NCI-H2081 (cell line): ENCODE measurements at places on chromosomes 7 and 10.

DNA sequence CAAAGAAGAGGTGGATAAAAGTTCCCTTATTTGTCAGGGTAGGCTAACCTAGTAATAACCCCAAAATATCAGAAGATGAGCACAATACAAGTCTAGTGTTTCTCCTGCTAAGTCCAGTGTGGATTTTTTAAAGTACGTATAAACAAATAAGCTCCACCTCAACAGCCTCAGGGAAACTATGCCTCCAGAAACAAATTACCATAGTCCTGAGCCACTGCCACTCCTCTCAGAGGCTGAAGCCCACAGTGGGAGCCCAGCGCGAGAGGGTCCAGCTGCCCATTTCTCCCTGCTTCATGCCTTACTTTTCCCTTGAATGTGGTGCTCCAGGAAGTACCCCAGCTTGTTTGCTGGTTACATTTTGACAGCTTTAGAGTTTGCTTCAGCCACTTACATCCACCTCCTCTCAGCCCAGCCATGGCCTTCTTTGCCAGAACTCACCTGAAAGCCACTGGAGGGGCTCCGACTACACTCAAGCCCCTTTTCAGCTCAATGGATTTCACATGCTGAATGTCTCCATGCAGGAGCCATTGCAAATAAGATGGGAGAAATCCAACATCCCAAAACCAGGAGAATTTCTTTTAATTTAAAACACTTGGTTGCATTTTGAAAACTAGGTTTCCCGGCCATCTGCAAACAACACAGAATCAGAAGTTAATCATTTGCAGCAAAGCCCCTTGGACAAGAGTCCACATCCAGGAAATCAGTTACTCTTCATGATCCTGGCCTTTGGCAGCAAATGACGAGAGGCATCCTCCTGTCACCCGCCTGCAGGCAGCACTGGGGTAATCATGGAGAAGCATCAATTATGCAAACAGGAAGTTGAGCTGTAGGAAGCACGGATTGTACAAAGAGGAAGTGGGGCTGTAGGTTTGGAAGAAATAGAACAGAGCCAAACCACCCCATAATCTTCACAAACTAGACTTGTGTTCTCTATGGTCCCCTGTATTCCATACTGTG lies 138.1 kb downstream of the HERPUD2 start:
- DNase-seq: peak; percentile 13

DNA sequence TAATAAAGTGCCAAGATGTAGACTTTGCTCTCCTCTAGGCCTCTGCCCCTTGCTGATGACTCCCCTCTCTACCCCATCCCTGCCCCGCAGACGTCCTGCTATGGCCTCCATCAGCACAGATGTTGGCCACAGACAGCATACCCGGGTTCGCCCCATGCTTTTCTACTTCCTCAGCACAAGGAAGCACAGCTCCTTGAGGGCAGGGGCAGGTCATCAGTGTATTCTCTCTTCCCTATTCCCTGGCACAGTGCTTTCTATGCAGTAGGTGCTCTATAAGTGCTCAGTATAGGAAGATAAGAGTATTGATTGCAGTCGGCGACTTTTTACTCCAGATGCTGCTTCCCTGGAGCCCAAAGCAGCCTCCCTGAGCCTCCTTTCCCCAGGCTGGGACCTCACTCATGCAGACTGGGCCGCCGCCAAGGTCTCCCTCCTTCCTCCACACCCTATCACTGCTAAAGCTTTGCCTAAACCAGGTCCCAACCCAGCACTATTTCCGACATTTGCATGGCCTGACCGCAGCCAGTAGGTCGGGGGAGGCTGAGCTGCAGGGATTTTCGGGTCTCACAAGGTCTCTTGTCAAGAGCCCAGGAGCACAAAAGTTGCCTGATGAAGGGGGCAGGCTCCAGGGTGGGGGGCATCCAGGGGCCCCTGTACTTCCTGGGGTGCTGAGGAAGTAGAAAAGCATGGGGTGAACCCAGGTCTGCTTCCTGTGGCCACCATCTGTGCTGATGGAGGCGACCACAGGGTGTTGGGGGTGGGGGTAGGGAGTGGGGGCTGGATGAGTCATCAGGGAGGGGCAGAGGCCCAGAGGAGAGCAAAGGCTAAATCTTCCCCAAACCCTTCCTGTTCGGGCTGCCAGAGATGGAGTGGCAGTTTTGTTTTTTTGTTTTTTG lies 8.0 kb downstream of the CALHM3 start:
- DNase-seq: no peak

DNA sequence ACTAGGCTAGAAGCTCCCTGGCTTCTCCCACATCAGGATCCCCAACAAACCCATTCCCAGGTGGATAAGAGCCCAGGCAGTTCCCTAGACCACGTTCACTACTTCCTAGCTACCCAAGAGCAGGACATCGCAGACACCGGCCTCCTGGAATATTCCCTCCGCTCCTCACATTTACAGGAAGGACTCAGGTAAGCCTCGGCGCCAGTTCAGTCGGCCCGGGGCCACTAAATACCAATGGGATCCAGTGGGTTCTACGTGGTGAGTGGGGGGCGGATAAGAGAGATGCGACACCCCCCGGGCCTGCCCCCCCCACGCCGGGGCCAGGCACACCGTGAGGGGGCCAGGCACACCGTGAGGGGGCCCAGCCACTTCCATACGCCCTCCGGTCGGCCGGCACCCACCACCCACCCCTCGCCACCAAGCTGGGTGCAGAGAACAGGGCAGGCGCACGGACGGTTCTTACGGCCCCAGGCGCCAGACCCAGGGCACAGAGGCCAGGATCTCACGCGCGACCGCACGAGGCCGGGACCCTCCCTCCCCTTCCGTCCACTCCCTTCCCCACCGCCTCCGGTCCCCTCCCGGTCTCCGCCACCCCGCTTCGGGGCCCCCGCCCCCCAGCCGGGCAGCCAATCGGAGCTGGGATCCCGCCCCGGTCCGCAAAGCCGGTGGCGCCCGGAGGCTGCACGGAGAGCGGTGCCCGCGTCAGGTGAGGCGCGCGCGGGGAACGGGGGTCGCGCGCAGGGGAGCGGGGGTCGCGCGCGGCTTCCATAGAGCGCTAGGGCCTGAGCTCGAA lies at the start of gene BLVRA:
TSS of gene BLVRA (plus strand) at position 652 of the 793 bp plus-strand sequence. CDS start 12,479 bp downstream, outside the sequence.
- peak; percentile 73 for DNase-seq

GRCh38 chr7:149682038-149682437 lies 91.3 kb downstream of the ZNF467 start:
- no peak for DNase-seq

GRCh38 chr10:80090121-80090520 lies 11.7 kb downstream of the TMEM254 start:
- peak; percentile 30 for DNase-seq

GRCh38 chr7:39062811-39063210 lies 85.1 kb downstream of the POU6F2 start:
- DNase-seq: no peak

DNA sequence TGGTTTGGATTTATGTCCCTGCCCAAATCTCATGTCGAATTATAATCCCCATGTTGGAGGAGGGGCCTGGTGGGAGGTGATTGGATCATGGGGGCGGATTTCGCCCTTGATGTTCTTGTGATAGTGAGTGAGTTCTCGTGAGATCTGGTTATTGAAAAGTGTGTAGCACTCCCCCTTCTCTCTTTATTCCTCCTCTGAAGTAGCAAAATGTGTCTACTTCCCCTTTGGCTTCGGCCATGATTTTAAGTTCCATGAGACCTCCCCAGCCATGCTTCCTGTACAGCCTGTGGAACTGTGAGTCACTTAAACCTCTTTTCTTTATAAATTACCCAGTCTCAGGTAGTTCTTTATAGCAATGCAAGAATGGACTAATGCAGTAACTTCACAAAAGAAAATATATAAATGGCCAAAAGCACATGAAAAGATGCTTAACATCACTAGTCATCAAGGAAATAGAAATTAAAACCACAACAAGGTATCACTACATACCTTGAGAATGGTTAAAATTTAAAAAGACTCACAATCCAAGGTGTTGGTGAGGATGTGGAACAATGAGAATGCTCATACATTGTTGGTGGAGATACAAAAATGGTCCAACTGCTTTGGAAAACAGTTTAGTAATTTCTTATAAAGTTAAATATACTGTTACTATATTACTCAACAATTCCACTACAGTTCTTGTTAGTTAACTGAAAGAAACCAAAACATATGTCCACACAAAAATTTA lies 218.7 kb downstream of the SNX10 start:
- no peak for DNase-seq

GRCh38 chr10:91682912-91683311 lies 50.0 kb upstream of the PPP1R3C start:
- DNase-seq: no peak

- no peak for DNase-seq
Measured at GRCh38 chr7:155732286-155732685, 80.0 kb downstream of the SHH start.

- no peak for DNase-seq
Measured at GRCh38 chr7:82210416-82211184, 233.0 kb downstream of the CACNA2D1 start.

DNA sequence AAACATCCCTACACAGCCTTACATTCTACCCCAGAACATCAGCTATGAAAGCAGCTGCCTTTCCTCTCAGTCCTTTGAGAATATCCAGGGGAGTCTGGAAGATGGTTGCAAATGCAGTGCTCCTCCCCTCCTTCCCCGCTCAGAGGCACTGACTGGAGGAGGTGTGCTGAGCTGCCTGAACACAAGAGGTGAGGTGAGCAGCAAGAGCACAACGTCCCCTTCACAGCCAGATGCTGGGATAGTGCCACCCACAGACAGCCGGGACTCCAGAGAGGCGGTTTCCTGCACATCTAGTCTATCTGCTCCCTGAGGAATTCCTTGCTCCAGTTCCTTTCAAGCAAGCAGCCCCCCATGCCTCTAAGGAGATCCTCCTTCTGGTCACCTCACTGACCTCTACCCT lies 74.2 kb downstream of the EZH2 start:
- no peak for DNase-seq

DNA sequence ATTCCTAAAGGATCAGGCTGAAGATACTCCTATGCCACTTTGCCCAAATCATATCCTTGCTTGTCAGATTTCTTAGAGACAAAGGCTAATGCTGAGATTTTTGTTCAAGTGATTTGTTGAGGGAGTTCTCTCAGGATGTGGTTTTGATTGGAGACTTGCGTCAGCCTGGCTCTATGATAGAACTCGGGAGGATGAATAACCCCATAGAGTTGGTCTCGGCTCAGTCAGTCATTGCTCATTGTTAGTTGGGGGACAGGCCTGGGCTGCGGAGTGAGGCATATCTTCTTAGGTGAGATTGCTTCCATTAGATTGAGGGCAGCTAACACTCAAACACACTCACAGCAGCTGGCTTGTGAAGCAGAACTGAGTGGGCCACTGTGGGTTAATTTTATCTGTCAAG lies 203.4 kb downstream of the KIF20B start:
- DNase-seq: no peak

DNA sequence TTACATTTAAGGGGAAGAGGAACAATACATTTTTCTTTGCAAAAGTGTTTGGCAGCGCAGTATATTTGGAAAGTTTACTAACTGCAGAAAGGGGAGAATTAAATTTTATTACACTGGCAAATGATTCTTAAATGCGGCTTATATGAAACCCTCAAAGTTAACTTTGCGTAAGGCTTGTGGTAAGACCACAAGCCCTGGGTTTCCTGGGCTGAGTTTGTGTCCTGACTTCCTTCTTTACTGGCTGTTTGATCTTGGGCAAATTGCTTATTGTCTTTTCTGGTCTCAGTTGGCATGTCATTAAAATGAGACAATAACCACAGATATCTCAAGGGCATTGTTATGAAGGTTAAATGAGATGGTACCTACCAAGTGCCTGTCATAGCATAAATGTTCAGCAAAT lies 106.8 kb downstream of the GLRX3 start:
- no peak for DNase-seq

DNA sequence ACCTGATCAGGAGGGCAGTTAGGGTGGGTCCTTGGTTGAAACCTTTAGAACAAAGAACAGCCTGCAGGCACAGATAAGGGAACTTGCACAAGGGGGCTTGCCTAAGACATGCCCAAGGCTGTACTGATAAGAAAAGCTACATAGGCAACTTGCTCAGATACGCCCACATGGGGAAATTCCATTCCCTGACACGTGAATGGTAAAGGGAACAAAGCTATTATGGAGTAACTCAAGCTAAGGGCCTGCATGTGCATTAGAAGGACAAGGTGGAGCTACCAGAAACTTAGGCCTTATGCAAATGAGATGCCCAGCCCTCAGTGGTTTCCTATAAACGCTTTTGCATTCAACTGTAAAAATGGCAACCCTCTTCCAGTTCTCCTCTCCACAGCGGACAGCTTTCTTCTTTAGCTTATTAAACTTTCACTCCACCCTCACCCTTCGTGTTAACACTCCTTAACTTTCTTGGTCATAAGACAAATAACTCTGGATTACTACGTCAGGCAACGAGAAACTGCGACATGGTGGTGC lies 1192.1 kb upstream of the CELF2 start:
- DNase-seq: no peak

DNA sequence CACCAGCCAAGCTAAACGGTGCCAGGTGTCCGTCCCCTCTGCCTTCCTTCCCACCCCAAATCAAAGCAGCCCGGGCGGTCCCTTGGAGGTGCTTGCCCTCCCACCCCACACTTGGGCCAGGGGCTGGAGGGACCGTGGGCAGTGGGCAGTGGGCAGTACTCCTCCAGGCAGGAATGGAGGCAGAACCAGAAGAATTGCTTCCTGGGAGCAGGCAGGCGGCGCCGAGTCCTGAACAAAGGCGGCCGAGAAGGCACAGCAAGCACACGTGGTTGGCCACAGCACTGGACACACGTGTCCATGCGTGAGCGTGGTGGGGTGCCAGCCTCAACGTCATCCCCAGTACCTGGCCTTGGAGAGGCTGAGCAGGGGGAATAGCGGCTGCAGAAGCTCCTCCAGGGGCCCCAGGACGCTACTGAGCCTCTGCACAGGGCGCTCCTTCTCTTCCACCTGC lies 48.4 kb upstream of the NKX6-2 start:
- no peak for DNase-seq

- DNase-seq: no peak
Measured at GRCh38 chr7:131600085-131600881, 43.9 kb upstream of the PODXL start.

DNA sequence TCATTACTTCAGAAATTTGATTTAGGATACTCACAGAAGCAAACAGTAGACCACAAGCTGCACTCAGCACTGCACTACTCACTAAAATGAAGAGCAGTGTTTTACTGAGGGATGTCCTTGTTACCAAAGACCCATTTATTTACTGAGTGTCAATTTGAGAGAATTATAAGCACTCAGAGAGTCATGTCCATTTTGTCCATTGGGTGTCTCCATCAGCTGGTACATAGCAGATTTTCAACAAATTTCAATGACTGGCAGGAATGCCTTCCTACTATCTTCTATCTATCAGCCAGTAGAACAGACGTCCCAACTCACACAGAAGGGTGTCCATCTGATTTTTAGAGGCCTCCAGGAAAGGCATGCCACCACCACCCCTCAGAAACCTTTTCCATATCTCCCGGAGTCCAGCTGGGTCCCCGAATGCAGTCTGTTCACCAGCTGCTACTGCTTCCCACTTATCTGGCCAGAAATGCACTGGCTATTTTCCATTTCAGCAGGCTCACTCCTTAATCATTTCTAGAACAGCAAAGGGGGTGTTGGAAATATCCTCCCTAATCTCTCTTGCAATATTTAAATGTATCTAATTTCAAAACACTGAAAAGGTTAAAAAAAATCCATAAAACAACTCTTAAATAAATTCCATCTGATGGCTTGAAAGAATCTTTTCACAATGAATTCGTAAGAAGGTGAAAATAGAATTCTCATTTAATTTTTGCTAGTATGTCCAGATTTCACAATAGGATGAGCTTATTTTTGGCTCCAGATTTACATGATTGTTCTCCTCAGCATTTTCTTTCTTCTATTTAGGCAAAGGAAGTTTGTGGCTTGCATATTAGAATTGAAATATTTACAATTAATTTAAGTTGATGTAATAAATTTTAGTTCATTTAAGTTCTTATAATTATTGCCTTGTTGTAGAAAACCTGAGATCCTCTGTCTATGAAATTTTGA lies 1164.0 kb upstream of the CELF2 start:
- no peak for DNase-seq
